ENCODE measurements at places on chromosomes 3 and 15. TPM values are rescaled to one million over a fixed set of nuclear protein-coding genes. Genes with fewer than 3 reads are reported as not detected.

- DNase-seq, result no peak
These were observed 11.0 kb upstream of the ONECUT1 start for GRCh38 chr15:52800828-52801747.

DNA sequence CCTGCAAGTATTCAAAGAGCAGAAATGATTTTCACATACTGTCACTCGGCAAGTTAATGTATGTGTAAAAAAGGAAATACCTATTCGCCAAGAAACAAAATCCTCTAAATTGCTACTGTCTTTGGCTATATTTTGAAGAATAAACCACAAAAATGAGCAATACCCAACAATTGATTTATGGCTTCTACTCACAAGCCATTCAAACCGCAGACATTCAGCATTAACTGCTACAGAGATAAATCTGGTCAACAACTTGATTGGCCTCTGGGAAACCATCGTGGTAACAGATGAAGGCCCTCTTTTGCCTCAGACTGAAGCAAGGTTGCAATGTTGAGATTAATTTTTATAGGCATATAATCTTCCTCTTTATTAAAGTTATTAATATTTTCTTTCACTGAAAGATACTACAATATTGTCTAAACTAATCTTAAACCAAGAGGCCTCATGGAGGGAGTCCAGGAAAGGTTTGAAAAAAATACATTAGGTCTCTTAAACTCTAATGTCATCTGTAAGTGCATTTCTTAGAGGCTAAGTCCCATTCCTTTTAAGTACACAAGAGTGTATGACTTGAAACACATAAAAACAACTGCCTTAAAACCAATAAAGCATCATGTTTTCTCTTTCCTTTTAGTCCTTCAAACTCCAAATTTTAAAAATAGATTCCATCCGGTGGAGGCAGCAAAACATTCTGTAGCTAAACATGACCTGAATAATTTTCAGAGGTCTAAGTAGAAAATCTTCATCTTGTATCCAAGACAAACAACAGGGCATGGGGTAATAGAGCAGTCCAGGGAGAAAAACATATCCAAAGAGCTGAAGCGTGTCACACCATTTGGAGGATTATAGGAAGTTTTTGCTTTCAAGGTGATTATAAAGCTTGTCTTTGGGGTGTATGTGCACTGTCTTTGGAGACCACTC lies 162.4 kb upstream of the TGFBR2 start:
- no peak for DNase-seq

The CORO2B gene
- total RNA-seq, result 3.2 TPM

DNA sequence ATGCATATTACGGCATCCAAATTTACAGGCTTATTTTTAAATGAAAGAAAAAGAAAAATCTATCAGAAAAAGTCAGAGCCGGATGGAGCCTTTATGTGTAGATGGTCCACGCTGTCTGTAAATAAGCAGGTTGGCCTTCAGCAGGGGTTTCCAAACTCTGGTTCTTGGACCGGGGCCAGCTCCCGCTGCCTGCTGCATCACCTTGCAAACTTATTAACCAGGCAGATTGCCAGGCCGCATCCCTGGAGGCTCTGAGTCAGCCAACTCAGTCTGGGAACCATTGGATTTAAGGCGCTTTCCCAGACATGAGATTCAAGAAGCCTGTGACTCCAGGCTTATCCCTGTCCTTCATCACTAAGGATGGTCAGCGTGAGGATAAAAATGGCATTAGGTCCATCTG lies 212.4 kb downstream of the OPA1 start:
- peak; percentile 85 for DNase-seq

- peak; percentile 81 for DNase-seq
These were observed at the start of gene RIOX2 for GRCh38 chr3:97971679-97972567. Gene RIOX2, minus strand, starts transcription at chr3:97972431. Its CDS starts 4,838 bp downstream, at chr3:97967593.

GRCh38 chr15:49619226-49619625 lies 1.4 kb downstream of the FAM227B start:
- no peak for DNase-seq

DNA sequence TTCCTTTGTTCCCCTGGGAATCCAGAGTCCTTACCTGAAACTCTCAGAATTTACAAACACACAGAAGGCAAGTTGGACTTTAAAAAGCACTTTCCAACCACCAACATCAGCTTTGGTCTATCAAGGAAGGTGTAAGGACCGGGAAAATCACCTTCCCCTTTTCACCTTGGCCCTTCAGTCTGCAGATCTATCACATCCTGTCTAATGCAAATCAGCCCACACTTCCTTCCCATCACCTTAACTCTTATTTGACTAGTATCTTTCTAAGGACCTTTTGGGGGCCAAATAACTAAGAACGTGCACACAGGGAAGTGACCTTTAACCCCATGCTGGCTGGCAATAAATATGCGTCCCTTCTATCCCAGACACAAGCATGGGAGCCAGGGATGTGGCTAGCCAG lies 320.6 kb downstream of the ARRDC4 start:
- no peak for DNase-seq

The ACAN gene
- total RNA-seq, result 0.14 TPM

Measured in heart right ventricle (tissue), 16 donors.